ENCODE measurements at places on chromosomes 12 and 14.

DNA sequence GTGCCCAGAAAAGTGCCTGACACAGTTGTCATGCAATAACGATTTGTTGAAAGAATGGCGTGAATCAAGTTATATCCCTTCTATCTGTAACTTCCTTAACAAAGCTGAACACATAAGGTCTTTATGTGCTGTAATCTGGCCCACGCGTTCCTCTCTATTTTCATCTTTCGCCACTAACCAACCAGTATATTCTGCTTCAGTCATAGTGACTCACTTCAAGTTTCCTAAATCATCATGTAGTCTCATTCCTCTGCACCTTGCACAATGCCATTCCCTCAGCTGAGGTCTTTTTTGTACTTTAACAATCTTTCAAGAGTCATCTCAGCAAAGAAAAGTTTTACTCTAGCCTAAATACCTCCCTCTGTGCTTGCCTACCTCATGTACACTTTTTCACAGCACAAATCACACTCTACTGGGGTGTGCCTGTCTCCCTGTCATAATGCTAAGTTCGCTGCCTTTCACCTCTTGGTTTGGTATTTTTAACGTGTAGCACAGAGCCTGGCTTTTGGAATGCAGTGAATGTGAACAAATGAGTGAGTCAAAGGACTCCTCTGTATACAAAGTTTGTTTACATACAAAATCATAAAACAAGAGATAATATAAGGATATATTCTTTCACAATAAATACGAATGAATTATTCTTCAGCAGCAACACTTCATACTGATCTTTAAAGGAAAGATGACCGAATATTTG lies 2.9 kb upstream of the CMAS start:
- no peaks in the 10 kb centered on the region for H3K36me3 ChIP-seq
- H3K27me3 ChIP-seq = no peaks in the 10 kb centered on the region
- no peak overlapping the region for H3K4me3 ChIP-seq
- H3K4me1 ChIP-seq = peaks cover 7% of the 10 kb centered on the region
- no peak overlapping the region for H3K27ac ChIP-seq

- H3K36me3 ChIP-seq = peaks cover 74% of the 10 kb centered on the region
- DNase-seq = no peak
- H3K4me1 ChIP-seq = no peaks in the 10 kb centered on the region
- H3K4me3 ChIP-seq = no peak overlapping the region
- H3K27ac ChIP-seq = no peak overlapping the region
Observed at GRCh38 chr12:53518381-53518780, 11.1 kb upstream of the NPFF start.

DNA sequence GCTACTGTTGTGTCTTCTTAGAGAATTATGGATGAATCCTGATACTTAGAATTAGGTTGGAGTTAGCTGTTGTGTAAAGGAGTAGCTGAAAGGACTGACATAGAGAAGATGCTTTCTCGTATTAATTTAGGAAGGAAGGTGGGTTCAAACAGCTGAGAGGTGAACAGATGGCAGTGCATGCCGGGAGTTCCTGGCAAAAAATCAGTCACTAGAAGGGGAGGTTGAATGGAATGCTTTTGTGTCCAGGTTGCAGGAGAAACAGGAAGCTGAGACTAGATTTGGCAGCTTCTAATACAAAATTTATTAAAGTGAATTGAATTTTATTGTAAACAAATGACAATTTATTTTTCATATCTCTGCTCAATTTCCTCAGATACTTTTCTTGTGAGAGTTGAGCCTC lies 70.8 kb downstream of the BTG1 start:
- H3K4me3 ChIP-seq = no peak overlapping the region
- H3K36me3 ChIP-seq = no peaks in the 10 kb centered on the region
- no peaks in the 10 kb centered on the region for H3K27me3 ChIP-seq
- H3K27ac ChIP-seq = no peak overlapping the region
- DNase-seq = no peak

DNA sequence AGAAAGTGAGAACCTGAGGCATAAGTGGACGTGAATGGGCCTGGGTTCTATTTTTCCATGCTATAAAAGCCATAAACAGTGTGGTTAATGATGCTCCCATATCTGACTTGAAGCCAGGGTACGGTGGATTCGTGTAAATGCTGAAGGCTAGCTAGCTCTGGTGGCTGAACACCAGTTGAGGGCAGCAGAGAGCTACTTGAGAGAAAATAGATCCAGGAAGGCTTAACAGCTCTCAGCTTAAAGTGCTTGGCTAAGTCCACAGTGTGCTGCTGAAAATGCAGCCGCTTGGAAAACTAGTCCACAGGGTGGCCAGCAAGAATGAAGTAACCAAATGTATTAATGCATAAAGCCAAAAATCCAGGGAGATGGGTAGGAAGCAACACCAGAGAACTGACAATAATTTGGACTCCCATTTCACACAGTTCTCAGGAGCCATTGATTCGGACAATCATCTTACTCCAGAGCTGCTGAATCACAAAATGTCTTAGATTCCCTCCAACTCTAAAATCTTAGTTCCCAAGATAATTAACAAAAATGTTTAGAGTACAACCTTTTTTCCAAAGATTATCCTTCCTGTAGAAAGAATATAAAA lies 15.0 kb upstream of the FOXG1 start:
- no peaks in the 10 kb centered on the region for H3K27me3 ChIP-seq
- H3K36me3 ChIP-seq = no peaks in the 10 kb centered on the region
- no peak for DNase-seq
- H3K27ac ChIP-seq = no peak overlapping the region
- H3K4me1 ChIP-seq = no peaks in the 10 kb centered on the region

DNA sequence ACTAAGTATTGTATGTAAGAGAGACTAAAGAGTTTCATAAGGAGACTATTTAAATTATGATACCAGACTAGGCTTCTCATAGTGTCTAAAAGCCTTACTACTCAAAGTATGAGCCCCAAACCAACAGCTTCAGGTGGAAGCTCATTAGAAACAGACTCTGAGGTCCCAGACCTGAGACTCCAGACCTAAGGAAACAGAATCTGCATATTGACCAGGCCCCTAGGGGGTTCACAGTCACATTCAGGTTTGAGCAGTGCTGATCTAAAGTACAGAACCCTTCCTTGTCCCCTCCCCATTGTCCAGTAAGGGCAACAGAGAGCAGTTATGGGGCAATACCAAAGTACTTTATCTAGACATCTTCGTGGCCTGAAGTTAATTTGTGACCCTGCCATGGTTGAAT lies 87.7 kb downstream of the SSPN start:
- no peaks in the 10 kb centered on the region for H3K36me3 ChIP-seq
- H3K27ac ChIP-seq = no peak overlapping the region
- no peak overlapping the region for H3K4me3 ChIP-seq
- H3K4me1 ChIP-seq = no peaks in the 10 kb centered on the region
- no peak for DNase-seq

DNA sequence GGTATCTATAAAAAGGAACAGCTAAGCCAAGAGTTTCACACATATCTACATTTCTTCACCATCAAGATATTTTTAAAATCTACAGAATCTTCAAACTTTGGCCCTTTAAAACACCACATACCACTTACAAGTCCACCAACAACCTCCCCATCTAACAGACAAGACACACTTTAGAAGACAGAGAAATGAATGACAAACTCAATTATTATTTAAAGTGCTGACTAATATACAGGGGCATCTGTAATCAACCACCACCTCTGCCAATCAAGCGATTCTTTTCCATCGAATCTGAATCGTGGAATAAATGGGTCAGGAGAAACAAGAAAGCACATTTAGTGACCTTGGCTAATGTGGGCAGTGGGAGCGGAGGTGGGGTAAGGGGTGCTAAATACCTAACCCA lies 7.7 kb downstream of the SETD3 start:
- H3K36me3 ChIP-seq = no peaks in the 10 kb centered on the region
- no peaks in the 10 kb centered on the region for H3K4me1 ChIP-seq
- no peak overlapping the region for H3K27ac ChIP-seq
- DNase-seq = no peak
- no peaks in the 10 kb centered on the region for H3K27me3 ChIP-seq

- H3K27me3 ChIP-seq = no peaks in the 10 kb centered on the region
- no peak for DNase-seq
Observed at GRCh38 chr14:104184911-104185499, 46.6 kb downstream of the KIF26A start.

DNA sequence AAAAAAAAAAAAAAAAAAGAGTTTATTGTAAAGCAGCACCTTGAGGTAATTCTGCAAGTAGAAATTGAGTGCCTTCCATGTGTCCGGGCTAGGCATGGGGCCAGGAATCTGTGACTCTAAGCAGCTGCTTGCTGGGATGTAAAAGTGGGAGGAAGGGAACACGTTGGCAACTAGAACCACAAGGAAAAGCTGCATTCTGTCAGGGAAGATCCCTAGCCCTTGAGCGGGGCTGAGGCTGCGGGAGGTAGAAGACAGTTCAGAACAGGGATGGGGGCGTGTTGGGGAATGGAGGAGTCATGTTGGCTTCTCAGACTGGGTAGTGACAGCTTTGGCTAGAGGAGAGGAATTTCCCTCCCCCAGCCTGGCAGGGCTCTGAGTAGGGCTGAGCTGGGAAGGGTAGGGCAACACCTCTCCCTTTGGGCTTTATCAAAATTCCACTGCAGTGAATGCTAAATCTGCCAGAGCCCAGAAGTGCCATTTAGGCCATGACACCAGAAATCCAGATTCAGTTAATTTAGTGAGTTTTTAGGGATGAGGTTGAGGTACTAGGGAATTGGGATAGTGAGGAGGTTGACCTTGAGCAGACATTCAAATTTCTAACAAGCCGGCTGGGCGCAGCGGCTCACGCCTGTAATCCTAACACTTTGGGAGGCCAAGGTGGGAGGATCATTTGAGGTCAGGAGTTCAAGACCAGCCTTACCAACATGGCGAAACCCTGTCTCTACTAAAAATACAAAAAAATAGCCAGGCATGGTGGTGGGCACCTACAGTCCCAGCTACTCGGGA lies 3.4 kb upstream of the TRAFD1 start:
- H3K36me3 ChIP-seq = no peaks in the 10 kb centered on the region
- no peak overlapping the region for H3K4me3 ChIP-seq
- peaks cover 8% of the 10 kb centered on the region for H3K4me1 ChIP-seq
- no peak for DNase-seq
- no peak overlapping the region for H3K27ac ChIP-seq

- no peaks in the 10 kb centered on the region for H3K4me1 ChIP-seq
- H3K27me3 ChIP-seq = no peaks in the 10 kb centered on the region
- H3K4me3 ChIP-seq = no peak overlapping the region
- DNase-seq = no peak
- no peak overlapping the region for H3K27ac ChIP-seq
Observed at GRCh38 chr14:29627137-29627536, 300.5 kb downstream of the PRKD1 start.

DNA sequence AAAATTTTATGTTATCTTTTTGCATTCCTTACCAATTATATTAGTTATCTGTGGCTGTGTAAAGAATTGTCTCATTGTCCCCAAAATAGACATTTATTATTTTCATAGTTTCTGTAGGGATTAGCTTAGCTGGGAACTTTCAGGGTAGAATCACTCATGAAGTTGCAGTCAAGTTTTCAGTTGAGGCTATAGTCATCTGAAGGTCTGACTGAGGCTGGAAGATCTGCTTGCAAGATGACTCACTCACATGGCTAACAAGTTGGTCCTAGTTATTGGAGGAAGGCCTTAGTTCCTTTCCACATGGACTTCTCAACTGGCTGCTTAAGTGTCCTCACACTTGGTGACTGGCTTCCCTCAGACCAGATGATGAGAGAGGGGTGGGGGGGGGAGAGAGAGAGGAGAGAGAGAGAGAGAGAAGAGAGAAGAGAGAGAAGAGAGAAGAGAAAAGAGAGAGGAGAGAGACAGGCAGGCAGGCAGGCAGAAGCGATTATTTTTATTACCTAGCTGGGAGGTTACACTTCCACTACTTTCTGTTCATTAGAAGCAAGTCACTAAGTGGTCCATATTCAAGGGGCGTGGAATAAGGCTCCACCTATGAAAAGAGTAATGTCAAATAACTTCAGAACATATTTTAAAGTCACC lies 6.4 kb downstream of the AP5M1 start:
- no peaks in the 10 kb centered on the region for H3K27me3 ChIP-seq
- DNase-seq = no peak
- H3K36me3 ChIP-seq = peaks cover 17% of the 10 kb centered on the region
- no peaks in the 10 kb centered on the region for H3K4me1 ChIP-seq
- H3K4me3 ChIP-seq = no peak overlapping the region

GRCh38 chr12:66409195-66409871 lies 107.0 kb downstream of the HELB start:
- H3K4me1 ChIP-seq = no peaks in the 10 kb centered on the region
- DNase-seq = peak; percentile 20
- H3K27me3 ChIP-seq = peaks cover 3% of the 10 kb centered on the region
- no peak overlapping the region for H3K4me3 ChIP-seq
- H3K27ac ChIP-seq = no peak overlapping the region

GRCh38 chr12:127964717-127965116 lies 302.3 kb upstream of the TMEM132C start:
- no peaks in the 10 kb centered on the region for H3K36me3 ChIP-seq
- H3K4me3 ChIP-seq = no peak overlapping the region
- H3K27me3 ChIP-seq = no peaks in the 10 kb centered on the region
- no peak for DNase-seq

All from effector memory CD4-positive, alpha-beta T cell (primary cell).